GM12891 (cell line): ENCODE measurements at places on chromosomes 11 and 22.

DNA sequence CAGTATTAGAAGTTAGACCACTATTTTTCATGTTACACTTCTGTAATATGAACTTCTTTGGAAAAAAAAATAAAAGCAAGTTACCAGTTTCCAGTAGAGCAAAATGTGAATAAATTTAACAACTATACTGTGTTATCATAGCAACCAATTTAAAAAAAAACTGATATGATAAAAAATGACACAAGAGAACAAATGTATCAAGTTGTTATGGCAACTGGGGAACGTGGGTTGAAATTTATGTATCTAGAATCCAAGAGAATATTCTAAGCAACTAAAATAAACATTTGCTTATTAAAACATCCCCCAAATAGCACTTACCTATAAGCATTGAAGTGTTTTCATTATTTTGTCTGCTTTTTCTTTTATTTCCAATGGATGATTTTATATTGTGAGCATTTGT is 442.4 kb downstream of the DLG2 start:
- no peak for DNase-seq

DNA sequence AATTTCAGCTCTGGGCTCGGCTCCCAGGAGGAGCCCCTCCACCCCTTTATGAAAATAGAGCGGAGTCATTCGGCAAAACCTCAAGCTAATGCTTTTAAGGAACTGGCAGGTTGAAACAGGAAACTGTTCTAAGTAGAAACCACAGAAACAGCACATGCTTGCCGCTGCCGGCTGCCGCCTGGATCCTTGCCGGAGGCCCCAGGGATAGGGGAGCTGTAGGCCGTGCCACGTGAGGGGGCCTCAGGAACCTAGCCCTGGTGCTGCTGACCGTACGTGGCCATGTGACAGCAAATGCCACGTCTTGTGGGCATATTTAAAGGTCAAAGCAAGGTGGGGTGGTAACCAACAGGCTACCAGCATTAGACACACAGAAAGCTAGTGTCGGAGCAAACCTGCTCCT is 77.9 kb upstream of the TIMP3 start:
- DNase-seq, result peak; percentile 41

GRCh38 chr11:86999859-87000753 is 37.6 kb upstream of the TMEM135 start:
- DNase-seq, result no peak

DNA sequence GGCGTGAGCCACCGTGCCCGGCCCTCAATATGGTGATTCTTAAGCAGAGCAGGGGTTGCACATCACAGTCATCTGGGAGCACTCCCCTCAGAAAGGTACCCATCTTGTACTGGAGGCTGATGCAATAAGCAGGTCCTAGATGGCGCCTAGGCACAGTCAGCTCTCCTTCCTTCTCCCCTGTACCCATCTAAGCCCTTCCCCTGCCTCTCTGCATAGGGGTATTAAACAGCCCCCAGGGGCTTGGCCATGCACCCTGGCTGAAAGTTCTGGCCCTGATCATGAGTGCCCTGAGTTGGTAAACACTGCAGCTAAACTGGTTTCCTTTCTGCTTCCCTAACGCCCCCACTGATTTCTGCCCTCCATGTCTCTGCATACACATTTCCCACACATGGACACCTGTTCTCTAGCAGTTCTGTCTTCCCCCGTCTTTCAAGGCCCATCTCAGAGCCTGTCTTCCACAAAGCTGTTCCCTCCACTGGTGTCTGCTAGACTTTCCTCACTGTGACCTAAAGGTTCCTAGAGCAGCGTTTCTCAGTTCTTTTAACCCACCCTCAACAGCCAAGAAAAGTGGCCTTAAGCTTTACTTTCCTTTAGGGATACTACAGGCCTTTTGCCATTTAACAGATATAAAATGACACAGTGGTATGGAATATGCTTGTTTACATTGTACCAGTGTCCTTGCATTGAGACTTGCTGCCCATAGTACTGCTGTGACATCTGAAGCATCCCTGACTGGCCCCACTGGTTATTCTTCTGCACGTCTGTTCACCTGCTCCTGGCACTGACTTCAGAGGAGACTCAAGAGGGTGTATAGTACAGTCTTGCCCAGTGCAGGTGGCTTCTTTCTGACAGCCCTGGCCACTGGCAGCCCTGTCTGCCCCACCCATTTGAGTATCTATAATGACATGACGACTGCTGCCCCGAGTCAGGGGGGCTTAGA is 15.6 kb downstream of the UBE2L3 start:
- no peak for DNase-seq

DNA sequence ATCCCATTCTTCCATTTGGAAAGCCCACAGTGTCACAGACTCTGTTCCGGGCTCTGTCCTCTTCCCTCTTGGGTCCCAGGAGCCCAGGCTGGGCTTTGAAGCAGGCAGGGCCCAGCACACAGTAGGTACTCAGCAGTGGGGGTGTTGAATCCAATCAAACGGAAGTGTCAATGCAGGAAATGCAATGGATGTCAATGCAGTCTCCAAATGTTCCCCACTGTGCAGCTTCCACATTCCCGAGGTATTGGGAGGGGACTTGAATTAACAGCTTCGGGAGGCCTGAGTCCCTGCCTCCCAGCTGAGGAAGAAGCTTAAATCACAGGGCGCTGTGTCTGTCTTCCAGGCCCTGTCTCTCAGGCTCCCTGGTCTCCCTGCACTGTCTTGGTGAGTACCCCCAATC is 21.8 kb upstream of the SMIM35 start:
- no peak for DNase-seq

- DNase-seq, result no peak
Measured at GRCh38 chr22:38629108-38629507, 27.1 kb downstream of the FAM227A start.

GRCh38 chr11:119187123-119187892 is 2.0 kb downstream of the NHERF4 start:
- no peak for DNase-seq

DNA sequence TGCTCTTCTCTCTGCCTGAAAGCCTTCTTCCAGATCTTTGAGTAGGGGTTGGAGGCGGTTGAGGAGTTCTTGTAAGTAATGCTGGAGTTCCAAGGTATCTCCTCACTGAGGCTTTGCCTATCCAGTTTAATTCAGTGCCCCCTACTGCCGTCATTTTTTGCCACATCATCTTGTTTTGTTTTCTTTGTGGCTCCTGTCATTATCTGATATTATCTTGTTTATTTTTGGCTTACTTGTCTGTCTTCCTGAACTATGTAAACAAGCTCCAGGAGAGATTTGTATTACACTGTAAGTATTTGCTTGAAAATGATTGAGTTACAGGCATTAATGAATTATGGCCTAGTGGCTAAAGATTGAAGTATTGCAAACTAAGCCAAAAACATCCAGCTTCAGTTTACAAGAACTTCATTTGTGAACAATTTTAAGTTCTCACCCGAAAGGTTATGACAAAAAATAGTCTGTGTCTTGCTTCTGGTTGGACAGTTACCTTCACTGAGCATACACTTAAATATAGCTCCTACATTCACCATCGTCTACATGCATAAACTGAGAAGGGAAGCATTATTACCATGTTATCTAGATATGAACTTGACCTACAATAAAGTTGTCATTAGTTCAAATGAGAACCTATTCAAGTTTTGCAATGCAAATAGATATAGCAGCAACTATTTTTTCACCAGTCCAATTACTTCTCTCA is 154.8 kb downstream of the ARHGAP42 start:
- no peak for DNase-seq

DNA sequence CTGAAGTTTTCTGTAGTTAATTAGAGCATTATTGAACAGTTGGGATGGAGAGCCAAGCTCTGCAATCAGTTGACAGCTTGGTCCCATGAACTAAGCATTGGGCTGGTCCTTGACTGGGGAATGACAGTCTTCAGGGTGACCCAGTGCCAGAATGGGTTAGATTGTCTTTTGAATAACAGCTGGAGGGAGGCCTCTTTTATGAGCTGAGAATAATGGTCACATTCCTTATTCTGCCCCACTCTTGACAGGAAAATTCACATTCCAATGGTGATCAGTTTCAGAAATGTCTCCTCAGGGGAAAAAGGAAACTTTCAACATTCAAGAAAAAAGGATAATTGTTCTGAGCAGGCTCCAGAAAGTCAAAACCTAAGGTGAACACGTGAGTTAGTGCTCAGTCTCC is 113.9 kb downstream of the KIRREL3 start:
- DNase-seq, result no peak

DNA sequence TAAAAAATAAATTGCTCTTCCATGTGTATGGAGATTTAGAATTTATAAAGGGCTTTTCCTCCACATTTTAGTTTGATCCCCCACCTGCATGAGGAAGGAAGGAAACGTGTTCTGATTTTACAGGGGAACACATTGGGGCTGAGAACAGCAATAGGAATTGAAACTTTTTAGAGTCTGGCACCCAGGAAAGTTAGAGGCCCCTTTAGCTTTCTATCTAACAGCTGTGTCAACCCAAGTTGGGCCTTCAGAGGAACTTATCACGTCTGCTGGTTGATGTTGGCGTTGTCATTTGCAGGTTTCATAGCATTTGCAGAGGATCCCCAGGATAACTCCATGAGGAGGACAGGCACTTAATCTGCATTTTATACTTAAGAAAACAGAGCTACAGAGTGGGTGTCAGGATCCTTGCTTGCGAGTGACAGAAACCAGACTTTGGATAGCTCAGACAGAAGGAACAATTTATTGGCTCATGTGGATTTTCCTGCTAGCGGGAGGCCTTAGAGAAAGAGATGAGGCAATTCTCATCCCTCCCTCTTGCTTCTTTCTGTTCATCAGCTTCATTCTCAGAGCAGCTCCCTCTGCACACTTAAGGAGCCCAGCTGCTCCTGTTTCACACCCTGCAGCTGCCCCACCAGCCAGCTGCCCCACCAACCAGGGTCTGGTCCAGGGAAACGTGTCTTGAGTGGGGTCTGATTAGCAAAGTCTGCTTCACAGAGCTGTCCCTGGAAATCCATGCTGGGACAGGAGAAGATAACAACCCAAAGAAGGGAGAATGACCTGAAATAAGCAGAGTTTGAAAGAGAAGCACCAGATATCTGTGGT is 92.5 kb upstream of the OR4B1 start:
- no peak for DNase-seq

GRCh38 chr22:35257002-35257320 is 332 bp upstream of the HMGXB4 start:
- DNase-seq, result no peak

GRCh38 chr22:37244922-37245722 is 1.1 kb upstream of the RAC2 start:
- DNase-seq, result no peak

DNA sequence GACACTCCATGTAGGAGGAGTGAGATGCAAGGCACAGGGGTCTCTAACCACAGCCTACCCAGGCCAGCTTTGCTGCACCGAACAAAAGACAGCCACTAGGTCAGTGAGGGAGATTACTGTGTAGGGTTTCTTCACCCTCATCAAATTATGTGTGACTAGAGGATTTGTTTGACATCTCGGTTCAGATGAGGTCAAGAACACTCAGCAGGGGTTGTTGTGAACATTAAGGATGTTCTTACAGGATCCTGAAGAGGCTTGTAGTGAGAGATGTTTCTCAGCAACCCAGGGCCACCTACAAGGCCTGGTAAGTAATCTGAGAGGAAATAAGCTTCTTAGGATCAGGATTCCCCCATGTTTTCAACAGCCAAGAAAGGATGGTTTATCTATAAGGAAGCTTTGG is 202.1 kb downstream of the NXPE2 start:
- DNase-seq, result no peak

- no peak for DNase-seq
Measured at GRCh38 chr11:2136952-2137201, 2.3 kb downstream of the IGF2 start.

- no peak for DNase-seq
Measured at GRCh38 chr11:60982184-60982583, 10.7 kb downstream of the CD6 start.
